ENCODE measurements at places on chromosomes 1 and 21. TPM values are rescaled to one million over a fixed set of nuclear protein-coding genes. Genes with fewer than 3 reads are reported as not detected.

- no peak for DNase-seq
Observed at GRCh38 chr1:12294076-12294475, 64.2 kb downstream of the VPS13D start.

DNA sequence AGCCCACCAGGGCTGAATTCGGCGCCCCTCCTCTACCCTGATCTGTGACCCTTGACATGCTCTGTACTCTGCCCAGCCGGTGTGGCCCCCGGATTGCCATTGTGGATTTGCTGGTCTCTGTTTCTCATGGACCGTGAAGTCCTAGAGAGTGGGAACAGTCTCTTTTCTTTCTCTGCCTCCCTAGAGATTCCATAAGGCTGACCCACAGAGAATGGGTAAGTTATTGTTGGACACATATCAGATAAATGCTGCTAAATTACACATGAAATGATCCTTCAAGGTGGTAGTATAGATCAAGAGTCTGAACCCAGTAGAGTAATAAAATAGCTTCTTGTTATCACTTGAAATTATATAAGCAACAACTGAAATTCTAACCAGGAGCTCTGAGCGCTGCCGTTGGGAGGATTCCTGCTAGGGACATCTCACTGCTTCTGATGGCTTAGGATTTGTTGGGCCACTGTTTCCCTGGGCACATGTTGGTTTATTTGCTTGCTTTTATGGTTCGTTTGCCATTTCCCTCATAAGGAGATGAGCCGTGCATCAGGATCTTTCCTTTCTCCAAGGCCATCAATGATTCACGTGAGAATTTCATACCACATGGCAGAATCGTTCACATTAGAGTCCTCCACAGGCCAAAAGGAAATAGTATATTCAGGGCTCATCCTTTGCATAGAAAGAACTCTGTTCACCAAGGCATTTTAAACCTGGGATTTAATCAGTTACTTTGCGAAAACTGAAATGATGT is 111.9 kb downstream of the ZBTB18 start:
- DNase-seq, result no peak

GRCh38 chr1:171646249-171646560 is 6.3 kb downstream of the MYOC start:
- DNase-seq, result no peak

- no peak for DNase-seq
Observed at GRCh38 chr1:206685334-206685768, 646 bp downstream of the MAPKAPK2 start.

DNA sequence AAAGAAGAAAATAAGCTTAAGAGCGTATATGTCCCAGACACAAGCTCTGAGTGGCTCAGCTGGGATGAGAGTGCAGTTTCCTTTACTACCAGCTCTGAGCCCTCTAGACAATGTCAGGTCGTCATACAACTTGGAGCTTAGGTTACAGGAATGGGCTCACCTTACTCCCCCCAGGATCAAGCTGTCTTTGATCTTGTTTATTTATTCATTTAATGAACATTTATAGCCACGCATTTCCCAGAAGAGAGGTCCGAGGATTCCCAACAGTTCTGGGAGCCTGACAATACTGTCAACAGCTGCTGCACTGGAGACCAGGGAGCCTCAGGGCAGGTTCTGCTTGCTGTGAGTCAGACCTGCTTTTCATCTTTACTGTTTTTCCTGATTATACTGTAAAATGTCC is 378.9 kb downstream of the PLPP3 start:
- no peak for DNase-seq

GRCh38 chr1:192654591-192655251 is 18.8 kb downstream of the RGS13 start:
- no peak for DNase-seq

- no peak for DNase-seq
Observed at GRCh38 chr1:48810740-48811139, 34.0 kb upstream of the BEND5 start.

- DNase-seq, result no peak
Observed at GRCh38 chr21:17159697-17160096, 353.1 kb upstream of the CXADR start.

GRCh38 chr1:51093581-51093980 is 8.4 kb upstream of the C1orf185 start:
- DNase-seq, result no peak

Gene MCM3AP
- total RNA-seq, result 97.6 TPM

Gene HSD11B1
- 4.1 TPM for total RNA-seq

Gene DPYD
- 31.2 TPM for total RNA-seq
